ENCODE measurements at places on chromosomes 3 and 15. TPM values are rescaled to one million over a fixed set of nuclear protein-coding genes. Genes with fewer than 3 reads are reported as not detected.

MEF2A gene
- 152 TPM for total RNA-seq

DNA sequence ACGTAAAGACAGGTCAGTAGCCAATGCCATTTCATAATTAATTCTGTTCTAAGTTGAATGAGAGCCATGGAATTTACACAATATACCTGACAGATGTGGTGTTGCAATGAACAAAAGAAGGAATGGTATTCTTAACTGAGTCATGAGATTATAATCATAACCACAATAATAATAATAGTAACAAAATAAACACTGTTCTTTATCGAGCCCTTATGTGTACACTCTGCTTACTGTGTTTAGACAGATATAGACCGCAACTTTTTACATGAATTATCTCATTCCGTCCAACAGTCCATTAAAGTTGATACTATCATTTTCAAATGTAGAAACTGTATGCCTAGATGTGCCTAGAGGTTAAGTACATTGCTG, 28.2 kb upstream of the SCAANT1 start:
- no peak for DNase-seq
- H3K36me3 ChIP-seq = no peaks in the 10 kb centered on the region
- peaks cover 48% of the 10 kb centered on the region for H3K4me1 ChIP-seq
- no peaks in the 10 kb centered on the region for H3K27me3 ChIP-seq
- no peak overlapping the region for H3K27ac ChIP-seq

DNA sequence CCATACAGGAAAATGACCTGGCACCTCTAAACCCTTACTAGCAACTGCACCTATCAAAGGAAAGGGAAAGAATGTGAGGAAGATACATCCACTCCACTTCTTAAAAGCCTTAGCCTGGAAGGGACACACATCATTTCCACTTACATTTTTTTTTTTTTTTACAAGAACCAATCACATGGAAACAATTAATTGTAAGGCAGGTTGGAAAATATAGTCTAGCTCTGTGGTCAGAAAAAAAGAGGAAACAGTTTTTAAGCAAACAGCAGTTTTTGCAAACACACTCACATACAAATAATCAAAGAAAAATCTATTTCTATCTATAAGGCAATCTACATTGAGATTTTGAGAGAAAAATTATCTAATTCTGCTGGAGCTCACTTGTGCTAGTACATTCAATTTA, 98.9 kb upstream of the SPRED1 start:
- DNase-seq = no peak
- H3K27ac ChIP-seq = no peak overlapping the region
- no peaks in the 10 kb centered on the region for H3K27me3 ChIP-seq
- H3K4me3 ChIP-seq = no peak overlapping the region
- no peaks in the 10 kb centered on the region for H3K4me1 ChIP-seq

GRCh38 chr3:4722103-4722502, 229.0 kb downstream of the ITPR1 start:
- no peaks in the 10 kb centered on the region for H3K27me3 ChIP-seq
- H3K27ac ChIP-seq = peak overlapping the region; percentile 60
- H3K4me3 ChIP-seq = no peak overlapping the region
- H3K36me3 ChIP-seq = no peaks in the 10 kb centered on the region
- peaks cover 72% of the 10 kb centered on the region for H3K4me1 ChIP-seq

GRCh38 chr3:114803042-114803695, 343.9 kb downstream of the ZBTB20 start:
- H3K27ac ChIP-seq = peak overlapping the region; percentile 24
- H3K27me3 ChIP-seq = no peaks in the 10 kb centered on the region
- no peak for DNase-seq
- peak overlapping the region; percentile 0 for H3K4me3 ChIP-seq
- H3K4me1 ChIP-seq = no peaks in the 10 kb centered on the region

GRCh38 chr3:113514265-113514769, 639 bp downstream of the SPICE1 start:
- H3K27ac ChIP-seq = peak overlapping the region; percentile 84
- no peak for DNase-seq
- H3K27me3 ChIP-seq = peaks cover 23% of the 10 kb centered on the region
- peaks cover 25% of the 10 kb centered on the region for H3K4me1 ChIP-seq
- H3K36me3 ChIP-seq = no peaks in the 10 kb centered on the region

DNA sequence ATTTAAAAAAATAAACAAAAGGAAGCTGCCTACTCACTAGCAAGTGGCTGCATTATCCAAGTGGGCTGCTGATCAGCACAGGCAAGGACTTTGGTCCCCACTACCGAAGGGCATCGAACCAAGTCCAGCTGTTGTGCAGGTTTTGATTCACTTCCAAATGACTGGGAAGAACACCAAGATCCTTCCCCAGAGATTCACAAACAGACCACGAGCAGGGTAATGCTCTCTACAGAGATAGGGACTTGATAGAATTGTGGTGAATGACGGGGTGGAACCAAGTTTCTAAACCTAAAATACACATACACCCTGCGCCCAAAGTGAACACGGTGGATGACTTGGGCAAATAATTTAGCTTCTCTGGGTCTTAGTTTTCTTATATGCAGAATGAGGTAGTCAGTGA, 203.7 kb upstream of the ICE2 start:
- H3K4me1 ChIP-seq = peaks cover 18% of the 10 kb centered on the region
- H3K27ac ChIP-seq = peak overlapping the region; percentile 50
- H3K27me3 ChIP-seq = no peaks in the 10 kb centered on the region

TGM4 gene
- not detected for total RNA-seq

DNA sequence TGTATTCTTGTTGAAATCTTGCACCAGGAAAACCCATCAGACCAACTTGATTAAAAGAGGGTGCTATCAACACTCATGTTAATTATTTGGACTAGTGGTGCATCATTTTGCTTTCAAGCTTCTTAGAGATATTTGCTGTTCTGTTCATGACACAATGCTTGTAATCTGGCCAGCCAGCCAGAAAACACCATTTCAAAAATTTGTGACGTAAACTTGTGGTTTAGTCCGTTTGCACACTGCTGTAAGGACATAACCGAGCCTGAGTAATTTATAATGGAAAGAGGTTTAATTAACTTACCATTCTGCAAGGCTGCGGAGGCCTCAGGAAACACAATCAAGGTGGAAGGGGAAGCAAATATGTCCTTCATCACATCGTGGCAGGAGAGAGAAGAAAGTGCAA, 374.3 kb upstream of the TGFBR2 start:
- no peaks in the 10 kb centered on the region for H3K36me3 ChIP-seq
- no peaks in the 10 kb centered on the region for H3K27me3 ChIP-seq
- H3K4me1 ChIP-seq = peaks cover 68% of the 10 kb centered on the region
- no peak for DNase-seq
- H3K27ac ChIP-seq = peak overlapping the region; percentile 77
- H3K4me3 ChIP-seq = no peak overlapping the region

DNA sequence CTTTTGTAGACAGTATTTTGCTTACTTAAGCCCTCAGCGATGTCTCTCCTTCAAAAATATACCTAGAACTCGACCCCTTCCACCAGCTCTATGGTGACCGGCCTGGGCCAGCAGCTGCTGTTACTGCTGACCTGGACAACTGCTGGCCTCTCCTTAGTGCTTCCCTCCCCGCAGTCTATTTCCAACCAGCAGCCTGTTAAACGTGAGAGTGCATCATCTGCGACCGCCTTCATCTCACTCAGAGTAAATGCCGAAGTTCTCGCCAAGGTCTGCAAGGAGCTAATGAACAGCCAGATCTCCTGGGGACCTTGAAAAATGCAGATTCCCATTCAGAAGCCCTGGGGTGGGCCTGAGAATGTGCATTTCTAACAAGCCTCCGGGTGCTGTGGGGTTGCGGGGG, 86.7 kb downstream of the RPLP1 start:
- DNase-seq = no peak
- no peak overlapping the region for H3K4me3 ChIP-seq
- peaks cover 8% of the 10 kb centered on the region for H3K27me3 ChIP-seq
- no peak overlapping the region for H3K27ac ChIP-seq
- no peaks in the 10 kb centered on the region for H3K36me3 ChIP-seq

DNA sequence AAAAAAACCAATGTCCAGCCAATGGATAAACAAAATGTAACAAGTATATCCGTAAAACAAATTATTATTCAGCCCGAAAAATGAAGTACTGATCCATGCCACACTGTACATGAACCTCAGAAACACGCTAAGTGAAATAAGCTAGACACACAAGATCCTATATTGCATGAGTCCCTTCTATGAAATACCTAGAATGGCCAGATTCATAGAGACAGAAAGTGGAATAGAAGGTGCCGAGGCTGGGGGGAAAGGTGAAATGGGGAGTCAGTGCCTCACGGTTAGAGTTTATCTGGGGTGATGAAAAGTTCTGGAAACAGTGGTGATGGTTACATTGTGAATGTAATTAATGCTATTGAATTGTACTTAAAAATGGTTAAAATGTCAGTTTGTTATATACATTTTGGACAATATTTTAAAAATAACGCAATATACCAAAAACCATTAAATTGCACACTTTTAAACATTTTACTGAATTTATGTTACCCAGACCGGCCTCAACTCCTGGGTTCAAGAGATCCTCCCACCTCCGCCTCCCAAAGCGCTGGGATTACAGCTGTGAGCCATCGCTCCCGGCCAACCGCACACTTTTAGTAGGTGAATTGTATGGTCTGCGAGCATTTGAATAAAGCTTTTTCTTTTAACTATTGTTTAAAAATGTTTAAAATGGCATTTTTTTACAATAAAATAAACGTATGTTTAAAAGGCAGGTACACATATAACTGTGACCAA, 2.1 kb downstream of the RNF168 start:
- peaks cover 5% of the 10 kb centered on the region for H3K36me3 ChIP-seq
- H3K27me3 ChIP-seq = no peaks in the 10 kb centered on the region
- H3K4me1 ChIP-seq = peaks cover 67% of the 10 kb centered on the region
- H3K27ac ChIP-seq = peak overlapping the region; percentile 99
- H3K4me3 ChIP-seq = peak overlapping the region; percentile 99
